ENCODE measurements at places on chromosomes 7 and 10.

DNA sequence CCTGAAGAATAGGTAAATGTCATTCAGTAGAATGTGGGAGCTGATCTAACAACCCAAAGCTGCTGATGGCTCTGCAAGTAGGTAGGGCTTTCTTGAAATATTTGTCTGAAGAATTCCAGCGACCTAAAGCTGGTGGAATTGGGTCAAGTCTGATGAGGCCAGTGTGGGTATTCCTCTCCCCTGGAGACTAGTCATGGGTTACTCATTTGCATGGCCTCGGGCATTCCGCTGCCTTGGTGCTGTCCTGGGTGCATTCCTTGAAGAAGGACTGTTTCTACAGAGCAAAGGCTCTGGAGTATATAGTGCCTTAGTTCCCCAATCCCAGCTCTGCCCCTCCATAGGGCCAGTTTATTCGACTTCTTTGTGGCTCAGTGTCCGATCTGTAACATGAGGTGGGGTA, 19.2 kb downstream of the PDK4 start:
- no peak for DNase-seq

DNA sequence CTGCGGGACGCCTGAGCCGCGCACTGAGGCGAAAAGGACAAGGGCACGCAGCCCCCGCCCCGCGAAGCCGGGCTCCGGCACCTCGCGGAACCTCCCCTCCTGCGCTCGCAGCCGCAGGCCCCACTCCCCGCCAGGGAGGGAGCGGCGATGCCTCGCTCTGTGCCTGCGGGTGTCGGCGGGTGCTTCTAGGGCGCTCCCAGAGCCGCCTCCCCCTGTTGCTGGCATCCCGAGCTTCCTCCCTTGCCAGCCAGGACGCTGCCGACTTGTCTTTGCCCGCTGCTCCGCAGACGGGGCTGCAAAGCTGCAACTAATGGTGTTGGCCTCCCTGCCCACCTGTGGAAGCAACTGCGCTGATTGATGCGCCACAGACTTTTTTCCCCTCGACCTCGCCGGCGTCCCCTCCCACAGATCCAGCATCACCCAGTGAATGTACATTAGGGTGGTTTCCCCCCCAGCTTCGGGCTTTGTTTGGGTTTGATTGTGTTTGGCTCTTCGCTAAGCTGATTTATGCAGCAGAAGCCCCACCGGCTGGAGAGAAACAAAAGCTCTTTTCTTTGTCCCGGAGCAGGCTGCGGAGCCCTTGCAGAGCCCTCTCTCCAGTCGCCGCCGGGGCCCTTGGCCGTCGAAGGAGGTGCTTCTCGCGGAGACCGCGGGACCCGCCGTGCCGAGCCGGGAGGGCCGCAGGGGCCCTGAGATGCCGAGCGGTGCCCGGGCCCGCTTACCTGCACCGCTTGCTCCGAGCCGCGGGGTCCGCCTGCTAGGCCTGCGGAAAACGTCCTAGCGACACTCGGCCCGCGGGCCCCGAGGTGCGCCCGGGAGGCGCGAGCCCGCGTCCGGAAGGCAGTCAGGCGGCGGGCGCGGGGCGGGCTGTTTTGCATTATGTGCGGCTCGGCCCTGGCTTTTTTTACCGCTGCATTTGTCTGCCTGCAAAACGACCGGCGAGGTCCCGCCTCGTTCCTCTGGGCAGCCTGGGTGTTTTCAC, 519 bp downstream of the ITGB8 start:
- DNase-seq = peak; percentile 66

- DNase-seq = no peak
These were observed 4.4 kb upstream of the HOXA11 start for GRCh38 chr7:27189295-27189996.

DNA sequence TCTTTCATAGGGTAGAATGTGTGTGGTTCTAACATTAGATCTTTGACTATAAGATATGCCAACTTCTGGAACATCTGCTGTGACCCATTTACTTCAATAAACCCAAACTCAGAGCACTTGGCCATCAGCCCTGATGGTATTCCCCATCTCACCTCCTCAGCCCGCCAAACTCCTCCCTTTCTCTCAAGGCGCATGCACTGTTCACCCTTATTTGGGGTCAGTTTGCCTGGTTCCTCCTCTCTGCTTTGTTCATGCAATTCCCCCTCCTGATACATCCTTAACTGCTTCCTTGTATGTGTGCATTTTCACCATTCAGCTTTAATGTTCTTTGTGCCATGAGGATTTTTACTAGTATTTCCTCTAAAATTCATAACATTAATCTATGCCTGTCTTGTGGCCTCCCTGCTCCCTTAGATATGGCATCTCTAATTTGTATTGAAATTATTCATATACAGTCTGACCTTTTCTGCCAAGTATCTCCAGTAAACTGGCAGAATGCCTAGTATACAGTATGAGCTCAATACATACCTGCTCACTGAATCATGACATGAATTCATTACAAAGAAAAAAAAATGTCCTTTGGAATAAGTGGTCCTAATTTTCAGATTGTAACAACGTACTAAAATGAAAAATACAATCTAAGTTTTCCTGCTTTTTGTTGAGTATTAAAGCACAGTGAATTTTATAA, 336.8 kb upstream of the IGFBP3 start:
- no peak for DNase-seq

DNA sequence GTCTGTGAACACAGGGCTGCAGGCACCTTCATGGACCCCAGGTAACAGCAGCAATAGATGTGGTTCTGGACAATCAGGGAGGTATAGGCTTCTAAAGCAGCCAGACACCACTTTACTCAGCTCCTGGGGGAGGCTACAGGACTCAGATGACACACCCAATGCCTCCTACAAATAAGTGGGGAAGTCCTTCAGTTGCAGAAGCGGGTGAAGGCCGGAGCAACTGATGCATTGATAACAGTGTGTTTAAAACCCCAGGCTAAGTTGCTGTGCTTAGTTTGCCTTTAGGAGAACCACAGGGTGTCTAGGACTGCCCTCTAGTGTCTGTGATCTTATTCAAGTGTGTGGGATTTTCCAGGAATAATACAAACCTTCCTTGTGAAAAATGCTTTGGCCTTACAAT, 5.9 kb upstream of the ITGA8 start:
- DNase-seq = no peak

- no peak for DNase-seq
These were observed 473.9 kb downstream of the AUTS2 start for GRCh38 chr7:70072220-70072619.

DNA sequence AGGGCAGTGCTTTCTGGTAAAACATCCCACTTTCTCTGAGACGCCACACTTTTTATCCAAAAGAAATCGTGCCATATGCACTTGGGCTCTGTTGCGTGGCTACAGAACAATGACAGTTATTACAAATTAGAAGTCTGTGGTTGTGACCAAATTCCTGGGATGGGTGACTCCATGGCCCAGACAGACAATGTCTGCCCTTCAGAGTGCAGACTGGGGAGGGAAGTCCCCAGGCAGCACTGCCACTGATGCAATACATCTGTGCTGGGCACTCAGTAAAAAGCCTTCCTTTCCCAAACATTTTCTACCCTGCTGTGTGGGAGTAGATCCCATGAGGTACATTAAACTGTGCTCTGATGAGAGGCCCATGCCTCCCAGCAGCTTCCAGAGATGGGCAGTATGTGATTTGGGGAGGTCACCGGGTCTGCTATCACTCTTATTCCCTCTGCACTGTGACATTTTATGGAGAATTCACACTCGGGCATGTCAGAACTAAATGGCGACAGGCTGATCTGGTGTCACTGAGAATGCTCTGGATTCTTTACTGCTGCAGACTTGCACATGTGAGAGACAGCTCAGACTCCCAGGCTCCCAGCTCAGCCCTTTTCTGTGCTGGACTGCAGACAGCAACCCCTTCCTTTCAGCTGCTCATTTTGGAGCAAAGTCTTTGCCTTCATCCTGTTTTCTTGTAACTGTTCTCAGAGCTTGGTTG, 243.5 kb upstream of the ZNF32 start:
- DNase-seq = no peak

- no peak for DNase-seq
These were observed 69.0 kb downstream of the SEPTIN7 start for GRCh38 chr7:35869810-35870209.

DNA sequence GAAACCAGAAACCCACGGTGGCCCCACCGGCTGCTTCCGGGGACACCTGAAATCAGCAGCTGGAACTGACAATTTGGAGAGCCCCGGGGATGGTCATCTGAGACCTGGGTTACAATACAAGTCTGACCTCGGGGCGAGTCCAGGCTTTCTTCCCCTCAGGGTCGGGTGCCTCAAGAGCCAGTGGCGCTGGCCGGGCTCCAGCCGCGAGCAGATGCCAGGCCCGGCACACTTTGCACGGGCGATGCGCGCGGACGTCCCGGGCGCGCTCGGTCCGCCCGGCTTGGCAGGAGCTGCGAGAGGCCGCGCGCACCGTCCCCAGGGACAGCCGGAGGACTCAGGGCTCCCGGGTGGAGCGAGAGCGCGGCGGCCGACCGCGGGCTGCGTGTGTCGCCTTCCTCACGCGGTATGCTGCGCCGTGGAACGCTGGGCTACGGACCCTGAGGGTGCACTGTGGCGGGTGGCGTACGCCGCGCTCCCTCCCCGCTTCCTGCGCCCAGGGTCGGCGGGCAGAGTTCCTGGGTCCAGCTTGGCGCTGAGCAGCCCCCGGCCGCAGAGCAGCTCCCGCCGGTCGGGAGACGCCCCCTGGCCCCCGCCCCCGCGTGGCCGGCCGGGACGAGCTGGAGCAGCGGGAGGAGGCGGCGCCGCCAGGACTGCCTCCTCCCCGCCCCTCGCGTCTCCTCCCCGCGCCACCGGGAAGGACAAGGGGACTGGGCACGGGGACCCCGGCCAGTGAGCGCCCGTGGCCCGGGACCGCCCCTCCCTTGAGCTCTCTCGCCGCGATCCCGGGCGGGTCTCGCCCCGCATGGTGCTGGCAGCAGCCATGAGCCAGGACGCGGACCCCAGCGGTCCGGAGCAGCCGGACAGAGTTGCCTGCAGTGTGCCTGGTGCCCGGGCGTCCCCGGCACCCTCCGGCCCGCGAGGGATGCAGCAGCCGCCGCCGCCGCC, at the start of gene RBM20:
RBM20 (plus strand) TSS at position 684 of the 945 bp plus-strand sequence; CDS start at position 803, 119 bp downstream.
- no peak for DNase-seq

DNA sequence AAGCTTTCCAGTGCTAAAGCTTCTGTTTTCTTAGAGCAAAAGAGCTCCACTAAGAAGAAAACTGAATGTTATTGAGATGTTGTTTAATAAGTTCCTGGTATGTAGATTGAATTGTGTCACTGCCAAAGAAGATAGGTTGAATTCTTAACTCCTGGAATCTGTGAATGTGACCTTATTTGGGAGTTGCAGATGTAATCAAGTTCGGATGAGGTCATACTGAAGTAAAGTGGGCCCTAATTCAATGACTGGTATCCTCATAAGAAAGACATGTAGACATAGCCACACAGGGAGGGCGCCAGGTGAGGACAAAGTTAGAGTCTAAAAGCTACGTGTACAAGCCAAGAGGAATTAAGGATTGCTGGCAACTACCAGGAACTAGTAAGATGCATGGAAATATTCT, 732.1 kb upstream of the C7orf33 start:
- DNase-seq = no peak

DNA sequence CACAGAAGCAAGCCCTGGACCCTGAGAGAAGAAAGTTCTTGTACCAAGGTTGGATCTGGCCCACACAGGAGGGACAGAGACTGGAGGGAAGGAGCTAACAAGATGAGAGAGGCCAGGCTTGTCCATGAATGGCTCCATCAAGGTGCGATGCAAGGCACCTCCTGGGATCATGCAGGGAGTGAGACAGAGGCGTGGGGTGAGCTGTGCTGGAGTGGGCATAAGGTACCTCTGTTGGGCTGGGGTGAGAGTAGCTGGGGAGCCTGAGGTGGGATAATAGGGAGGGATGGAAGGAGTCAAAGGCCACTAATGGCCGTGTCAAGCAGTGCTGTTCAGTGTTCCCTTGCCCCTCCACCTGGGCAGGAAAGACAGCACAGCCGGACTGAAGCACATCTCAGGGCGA, 9.9 kb downstream of the TMEM72 start:
- no peak for DNase-seq

- DNase-seq = no peak
These were observed 115.7 kb upstream of the NANOS1 start for GRCh38 chr10:118913825-118914224.

- DNase-seq = no peak
These were observed 137.9 kb downstream of the KLF6 start for GRCh38 chr10:3647074-3647473.

DNA sequence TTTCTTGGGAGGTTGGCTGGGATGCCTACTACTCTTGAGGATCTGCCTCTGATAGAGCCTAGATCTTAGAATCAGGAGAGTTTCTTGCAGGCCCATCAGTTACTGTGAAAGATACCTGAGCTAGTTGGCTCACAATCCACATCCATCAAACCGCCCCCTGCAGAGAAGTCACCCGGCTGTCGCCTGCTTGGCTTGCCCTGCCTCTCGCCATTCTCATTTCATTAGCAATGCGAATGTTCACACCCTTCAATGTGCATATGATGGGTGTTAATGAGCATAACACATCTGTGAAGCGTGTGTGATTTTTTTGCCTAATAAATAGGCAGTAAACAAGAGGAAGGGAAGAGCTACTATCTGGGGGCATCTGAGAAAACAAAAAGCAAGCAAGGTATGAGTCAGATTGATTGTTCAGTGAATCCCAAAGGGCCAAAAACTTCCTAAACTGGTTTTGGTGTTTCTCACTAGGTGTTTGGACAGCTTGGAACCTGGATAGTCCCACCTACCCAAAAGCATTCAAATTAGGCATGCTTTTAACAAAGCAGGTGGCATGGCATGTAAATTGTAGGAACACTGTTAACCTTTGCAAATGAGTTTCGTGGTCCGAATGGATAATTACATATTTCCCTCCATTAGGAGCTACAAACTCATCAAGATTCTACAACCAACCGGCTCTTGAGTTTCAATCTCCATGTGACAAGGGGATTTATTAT, 272.3 kb upstream of the C7orf33 start:
- no peak for DNase-seq

- no peak for DNase-seq
These were observed 339.1 kb downstream of the HGF start for GRCh38 chr7:81430761-81431160.

- DNase-seq = no peak
These were observed 97.5 kb upstream of the OIT3 start for GRCh38 chr10:72796042-72796441.

DNA sequence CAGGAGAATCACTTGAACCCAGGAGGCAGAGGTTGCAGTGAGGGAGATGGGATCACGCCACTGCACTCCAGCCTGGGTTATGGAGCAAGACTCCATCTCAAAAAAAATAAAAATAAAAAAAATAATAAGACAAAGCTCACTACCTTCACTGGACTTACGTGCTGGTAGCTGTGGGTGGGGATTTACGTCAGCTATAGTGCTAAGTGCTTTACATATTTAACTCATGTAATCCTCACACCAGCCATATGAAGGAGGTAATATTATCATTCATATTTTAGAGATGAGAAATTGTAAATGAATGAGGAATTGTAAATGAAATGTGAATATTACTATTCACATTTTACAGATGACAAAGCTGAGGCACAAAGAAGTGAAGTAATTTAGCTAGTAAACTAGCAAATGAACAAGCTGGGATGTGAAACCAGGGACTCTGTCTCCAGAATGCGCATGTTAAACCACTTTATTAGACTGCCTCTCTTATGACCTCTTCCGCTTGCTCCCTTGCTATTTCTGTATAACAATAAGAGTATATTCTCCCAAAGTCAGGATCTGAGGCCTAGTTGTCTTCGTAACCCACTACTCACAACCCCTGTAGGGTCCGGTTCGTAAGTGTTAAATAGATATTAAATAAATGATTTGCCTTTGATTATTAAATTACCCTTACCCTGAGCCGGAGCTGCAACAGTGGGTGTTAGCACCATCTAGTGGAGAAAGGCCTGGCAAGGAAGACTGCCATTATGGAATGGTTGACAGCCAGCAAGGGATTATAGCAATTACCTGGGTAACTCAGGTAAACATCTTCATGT, 70.2 kb downstream of the HTR7 start:
- no peak for DNase-seq

- no peak for DNase-seq
These were observed 595 bp downstream of the TBL2 start for GRCh38 chr7:73577627-73578341.

- no peak for DNase-seq
These were observed 31.3 kb downstream of the PIP4K2A start for GRCh38 chr10:22683140-22683389.

Data from breast epithelium (tissue), 4 donors.